ENCODE measurements at places on chromosomes 3 and 15. TPM values are rescaled to one million over a fixed set of nuclear protein-coding genes. Genes with fewer than 3 reads are reported as not detected.

- DNase-seq = no peak
Observed at GRCh38 chr15:59199626-59200465, 6.8 kb upstream of the LDHAL6B start.

- DNase-seq = no peak
Observed at GRCh38 chr15:77905301-77905920, 172.1 kb downstream of the TBC1D2B start.

- DNase-seq = no peak
Observed at GRCh38 chr3:47370887-47371697, 9.7 kb upstream of the PTPN23 start.

DNA sequence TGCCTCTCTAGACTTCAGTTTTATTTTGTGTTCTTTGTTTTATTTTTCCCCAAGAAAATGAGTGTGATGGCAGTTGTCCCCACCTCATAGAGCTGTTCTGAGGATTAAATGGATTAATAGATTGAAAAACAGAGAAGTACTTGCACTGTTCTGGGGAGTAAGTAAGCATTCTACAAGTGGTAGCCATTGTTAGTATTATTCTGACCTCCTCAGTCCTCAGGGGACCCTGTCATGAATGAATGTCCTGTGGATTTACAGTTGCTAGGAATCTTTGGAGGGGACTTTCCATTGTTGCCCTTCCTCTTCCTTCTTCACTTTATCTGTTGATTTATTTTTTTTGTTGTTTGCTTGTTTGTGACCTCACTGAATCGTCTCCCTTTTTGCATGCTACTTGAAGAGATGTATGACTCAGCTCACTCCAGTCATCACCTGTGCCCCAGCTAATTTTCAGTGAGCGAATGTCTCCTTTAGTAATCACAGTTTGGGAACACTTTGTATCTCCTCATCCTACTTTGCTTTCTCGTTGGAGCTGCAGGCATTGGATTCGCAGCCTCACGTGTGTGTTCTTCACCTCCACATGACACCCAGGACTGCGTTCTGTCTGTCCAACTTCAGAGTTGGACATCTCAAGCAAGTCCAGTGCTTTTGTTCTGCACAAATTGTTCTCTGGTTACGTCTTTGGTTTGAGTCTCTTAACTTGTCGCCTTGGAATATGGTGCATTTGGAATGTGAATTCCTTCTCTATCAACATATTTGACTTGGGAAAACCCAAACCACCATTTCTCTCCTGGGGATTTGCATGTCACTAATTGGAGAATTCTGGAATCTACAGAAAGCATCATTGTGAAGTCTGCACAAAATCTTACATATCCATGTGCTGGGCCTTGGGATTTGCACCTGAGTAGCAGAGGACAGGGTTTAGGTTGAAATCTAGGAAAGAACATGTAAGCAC, 54.5 kb downstream of the LRTM1 start:
- no peak for DNase-seq

Gene FILIP1L
- total RNA-seq = 332 TPM

Data from aorta (tissue), 5 donors.